ENCODE measurements at places on chromosomes 12 and 14.

DNA sequence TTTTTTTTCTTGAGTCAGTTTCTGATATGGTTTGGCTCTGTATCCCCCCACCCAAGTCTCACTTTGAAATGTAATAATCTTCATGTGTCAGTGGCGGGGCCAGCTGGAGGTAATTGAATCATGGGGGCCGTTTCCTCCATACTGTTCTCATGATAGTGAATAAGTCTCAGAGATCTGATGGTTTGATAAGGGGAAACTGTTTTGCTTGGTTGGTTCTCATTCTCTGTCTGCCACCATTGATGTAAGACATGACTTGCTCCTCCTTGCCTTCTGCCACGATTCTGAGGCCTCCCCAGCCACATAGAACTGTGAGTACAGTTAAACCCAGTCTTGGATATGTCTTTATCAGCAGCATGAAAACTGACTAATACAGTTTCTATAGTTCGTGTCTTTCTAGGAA, 42.9 kb downstream of the WNK1 start:
- peak; percentile 79 for DNase-seq

GRCh38 chr12:133202493-133203343, 21.4 kb downstream of the ZNF268 start:
- no peak for DNase-seq

- no peak for DNase-seq
These were observed 191.8 kb downstream of the SLC16A7 start for GRCh38 chr12:59787610-59788009.

DNA sequence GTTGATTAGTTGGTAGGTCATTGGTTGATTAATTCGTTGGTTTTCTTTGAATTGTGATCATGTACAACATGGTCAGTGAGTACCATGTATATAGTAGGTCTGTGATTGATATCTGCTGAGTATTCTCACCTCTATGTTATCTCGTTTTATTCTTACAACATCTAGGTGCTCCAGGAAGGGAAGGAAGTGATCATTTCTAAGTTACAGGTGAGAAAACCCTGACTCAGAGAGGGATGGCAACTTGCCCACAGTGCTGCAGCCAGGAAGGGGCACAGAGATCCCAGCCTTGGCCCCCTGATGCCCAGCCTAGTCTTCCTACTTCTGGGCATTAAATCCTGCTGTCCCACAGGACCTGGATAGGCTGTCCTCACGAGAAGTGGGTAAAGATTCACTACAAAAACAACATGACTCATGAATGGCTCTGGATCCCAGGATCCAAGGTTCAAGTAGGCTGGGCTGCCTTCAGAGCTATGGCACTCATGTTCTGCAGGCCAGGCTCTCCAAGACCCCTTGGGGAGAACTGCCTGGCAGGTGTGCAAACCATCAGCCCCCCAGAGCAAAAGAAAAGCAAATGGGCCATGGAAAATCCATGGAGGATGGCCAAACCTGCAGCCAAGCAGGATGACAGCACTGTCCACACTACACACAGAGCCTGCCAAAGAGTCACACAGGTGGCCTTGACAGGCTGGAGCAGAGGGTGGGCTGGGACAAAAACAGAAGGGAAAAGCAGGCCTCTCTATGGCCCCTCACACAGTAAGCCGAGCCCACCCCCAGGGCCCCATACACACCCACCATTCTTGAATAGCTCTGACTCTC, 146.2 kb downstream of the BCL11B start:
- DNase-seq, result no peak

GRCh38 chr12:54991991-54992375, 7.4 kb upstream of the TESPA1 start:
- peak; percentile 38 for DNase-seq

DNA sequence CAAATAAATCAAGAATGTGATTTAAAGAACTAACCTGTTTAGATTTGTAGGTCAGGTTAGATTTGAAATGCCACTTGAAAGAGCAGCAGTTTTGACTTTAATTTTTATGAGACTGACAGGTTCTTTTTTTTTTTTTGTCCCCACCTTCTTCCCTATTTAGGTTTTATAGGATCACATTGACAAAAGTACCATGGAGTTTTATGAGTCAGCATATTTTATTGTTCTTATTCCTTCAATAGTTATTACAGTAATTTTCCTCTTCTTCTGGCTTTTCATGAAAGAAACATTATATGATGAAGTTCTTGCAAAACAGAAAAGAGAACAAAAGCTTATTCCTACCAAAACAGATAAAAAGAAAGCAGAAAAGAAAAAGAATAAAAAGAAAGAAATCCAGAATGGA, 31.9 kb downstream of the KTN1 start:
- no peak for DNase-seq

DNA sequence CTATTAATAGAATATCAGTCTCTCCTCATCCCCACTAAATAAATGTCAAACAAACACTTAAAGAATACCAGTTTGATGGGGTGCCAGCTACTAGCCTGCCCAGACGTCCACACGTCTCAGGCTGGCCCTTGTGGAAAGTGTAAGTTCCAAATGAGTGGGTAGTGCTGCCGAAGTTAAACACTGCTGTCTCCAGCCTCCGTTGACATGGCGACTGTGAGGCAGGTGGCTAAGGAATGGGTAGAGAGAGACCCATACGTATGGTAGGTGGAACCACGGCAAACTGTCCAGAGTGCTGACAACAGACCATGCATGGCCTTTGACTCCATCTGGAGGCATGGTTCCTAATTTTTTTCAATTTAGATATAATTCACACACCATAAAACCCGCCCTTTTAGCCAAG, 37.9 kb downstream of the PITPNM2 start:
- DNase-seq, result no peak

DNA sequence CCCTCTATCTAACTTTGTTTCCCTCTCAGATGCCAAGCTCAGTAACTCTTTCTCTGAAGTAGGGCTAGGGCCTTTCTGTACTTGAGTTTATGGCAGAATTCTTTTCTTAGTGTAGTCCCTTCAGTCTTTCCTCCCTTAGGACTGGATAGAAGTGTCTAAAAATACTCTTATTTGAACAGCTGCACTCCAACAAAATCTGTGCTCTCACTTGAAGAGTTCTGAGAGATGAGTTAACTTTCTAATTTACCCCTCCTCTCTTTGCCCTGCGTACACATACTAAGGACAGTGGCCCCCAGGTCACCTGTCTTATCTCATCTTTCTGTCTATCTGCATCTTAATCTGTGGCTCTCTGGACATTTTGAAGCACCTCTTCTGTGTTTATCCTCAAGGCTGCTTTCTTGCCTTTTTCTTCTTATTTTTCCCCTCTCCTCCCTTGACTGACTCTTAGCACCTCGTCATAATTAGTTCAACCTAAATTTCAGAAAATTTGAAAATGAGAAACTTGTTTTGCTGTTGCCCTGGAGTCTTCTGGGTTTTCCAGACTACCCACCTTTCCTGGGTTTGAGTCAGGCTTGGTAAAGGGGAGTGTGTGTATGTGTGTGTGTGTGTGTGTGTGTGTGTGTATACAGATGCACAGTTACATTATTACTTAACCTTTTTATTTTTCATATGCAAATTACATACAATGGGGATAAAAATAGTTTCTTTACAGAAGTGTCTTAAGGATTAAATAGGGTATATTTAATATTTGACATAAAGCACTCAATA, 23.9 kb downstream of the NCKAP1L start:
- DNase-seq, result peak; percentile 57

- DNase-seq, result no peak
These were observed 21.3 kb downstream of the SSH1 start for GRCh38 chr12:108835860-108836634.

DNA sequence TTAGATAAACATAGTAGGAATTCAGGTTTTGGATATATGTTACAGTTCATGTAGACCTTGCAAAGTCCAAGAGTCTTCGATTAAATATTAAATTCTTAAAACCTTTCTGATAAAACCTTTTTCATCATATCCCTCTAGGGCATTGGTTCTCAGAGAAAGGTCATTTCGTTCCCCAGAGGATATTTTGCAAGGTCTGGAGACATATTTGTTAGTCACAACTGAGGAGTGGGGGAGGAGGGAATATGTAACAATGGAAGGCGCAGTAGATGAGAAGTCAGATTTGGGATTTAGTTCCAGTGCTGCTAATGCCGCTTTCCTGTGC, 5.3 kb downstream of the TMEM253 start:
- no peak for DNase-seq

All from activated CD4-positive, alpha-beta T cell treated with anti-CD3 and anti-CD28 coated beads, Interleukin-2, Interleukin-6, amounts not matched to agents 100 ng/mL and 50 ng/mL, durations not matched to agents 16 hours and 8 hours (primary cell).